ENCODE measurements at places on chromosomes 2 and 18.
A peak's percentile ranks its signal among the peaks of the same experiment; 100 is the strongest.

- DNase-seq, result no peak
Observed at GRCh38 chr2:104656571-104657163, 197.2 kb upstream of the POU3F3 start.

GRCh38 chr18:54423831-54424230 is 66.1 kb downstream of the C18orf54 start:
- no peak for DNase-seq

GRCh38 chr2:8309131-8309530 is 372.7 kb upstream of the ID2 start:
- no peak for DNase-seq

GRCh38 chr2:43206602-43207001 is 19.8 kb downstream of the ZFP36L2 start:
- no peak for DNase-seq

DNA sequence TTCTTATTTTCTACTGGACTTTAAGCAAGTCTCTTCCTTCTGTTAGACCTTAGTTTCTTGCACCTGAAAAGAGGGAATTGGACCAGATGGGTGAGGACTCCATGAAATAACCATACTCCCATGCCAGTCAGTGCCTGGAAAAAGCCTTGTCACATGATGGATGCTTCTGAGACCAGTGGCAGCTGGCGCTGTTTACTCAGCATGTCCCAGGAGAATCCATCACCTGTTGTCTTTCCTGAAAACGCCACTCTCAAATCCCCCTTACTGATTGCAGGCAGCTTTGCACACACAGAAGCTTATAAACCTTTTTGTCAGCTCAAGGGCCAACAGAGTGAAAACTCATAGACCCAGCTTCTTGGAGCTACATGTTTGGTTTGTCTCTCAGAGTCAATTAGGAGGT is 117.6 kb downstream of the POLE4 start:
- DNase-seq, result no peak

GRCh38 chr18:39491408-39491807 is 1925.8 kb upstream of the CELF4 start:
- DNase-seq, result no peak

DNA sequence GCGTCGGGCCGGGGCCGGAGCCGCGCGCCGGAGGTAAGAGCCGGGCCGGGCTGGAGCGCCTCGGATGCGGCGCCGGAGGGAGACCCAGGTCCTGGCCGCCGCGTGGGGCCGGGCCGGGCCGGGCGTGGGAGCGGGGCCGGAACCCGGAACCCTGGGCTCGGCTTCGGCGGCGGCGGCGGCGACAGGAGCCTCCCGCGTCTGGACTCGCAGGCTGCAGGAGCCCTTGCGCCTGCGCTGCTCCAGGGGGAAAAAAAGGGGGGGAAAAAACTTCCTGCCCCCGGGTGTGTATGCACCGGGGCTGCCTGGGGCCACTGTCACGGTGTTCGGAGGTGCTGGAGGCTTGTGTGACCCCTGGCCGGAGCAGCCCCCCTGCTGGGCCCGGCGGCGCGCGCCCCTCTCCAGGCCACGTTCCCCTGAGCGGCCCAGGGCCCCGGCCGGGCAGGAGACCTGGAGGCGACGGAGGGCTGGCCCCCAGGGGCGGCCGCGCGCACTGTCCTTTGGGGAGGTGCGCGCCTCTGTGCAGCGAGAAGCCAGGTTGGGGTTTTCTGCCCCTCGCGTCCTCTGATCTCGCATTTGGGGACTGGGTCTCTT is 864 bp downstream of the KLHL29 start:
- DNase-seq, result peak; percentile 25

DNA sequence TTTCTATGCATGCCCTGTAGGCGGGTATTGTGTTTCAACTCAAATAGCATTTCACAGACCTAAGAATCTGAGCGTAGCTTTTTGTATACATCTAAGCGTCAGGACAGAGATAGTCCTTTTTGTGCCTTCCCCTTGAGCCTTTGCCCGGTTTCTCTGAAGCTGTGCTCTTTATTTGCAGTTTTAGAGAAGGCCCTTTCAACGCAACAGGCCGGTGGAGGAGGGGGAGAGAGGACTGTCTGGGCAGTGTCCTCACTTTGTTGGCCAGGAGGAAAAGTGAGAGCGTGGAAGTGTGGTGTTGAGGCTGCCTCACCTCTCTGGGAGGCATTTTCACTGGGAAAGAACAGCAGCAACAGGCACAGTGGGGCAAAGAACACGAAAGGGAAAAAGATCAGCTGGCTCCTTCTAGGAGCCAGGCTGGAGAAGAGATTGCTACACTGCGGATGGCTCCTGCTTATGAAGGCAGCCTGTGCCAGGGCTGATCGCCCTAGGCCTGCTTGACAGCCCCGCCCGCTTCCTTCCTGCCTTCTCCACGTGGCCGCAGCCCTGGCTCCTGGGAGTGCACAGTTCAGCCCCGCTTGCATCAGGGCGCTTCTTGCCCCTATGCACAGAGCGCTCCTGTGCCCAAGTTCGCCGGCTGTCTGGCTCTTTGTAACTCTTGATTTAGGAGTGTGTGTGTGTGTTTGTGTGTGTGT is 195.6 kb upstream of the POU3F3 start:
- DNase-seq, result peak; percentile 11

GRCh38 chr2:97673915-97674283 is 4.4 kb downstream of the C2orf92 start:
- DNase-seq, result peak; percentile 81

DNA sequence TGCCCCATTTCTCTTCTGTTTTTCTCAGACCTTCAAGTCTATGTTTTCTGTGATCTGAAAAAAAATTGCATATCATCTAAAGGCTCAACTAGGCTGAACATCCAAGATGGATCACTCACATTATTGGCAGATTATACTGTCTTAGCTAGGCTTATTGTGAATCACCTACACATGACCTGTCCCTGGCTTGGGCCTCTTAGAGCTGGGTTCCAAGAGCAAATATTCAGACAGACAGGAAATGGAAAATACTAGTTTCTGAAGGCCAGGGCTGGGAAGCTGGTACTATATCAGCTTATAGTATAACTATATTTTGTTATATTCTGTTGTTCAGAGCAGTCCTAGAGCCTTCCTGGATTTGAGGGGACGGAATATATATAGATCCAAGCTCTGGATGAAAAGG is 90.3 kb downstream of the PIK3C3 start:
- DNase-seq, result no peak

DNA sequence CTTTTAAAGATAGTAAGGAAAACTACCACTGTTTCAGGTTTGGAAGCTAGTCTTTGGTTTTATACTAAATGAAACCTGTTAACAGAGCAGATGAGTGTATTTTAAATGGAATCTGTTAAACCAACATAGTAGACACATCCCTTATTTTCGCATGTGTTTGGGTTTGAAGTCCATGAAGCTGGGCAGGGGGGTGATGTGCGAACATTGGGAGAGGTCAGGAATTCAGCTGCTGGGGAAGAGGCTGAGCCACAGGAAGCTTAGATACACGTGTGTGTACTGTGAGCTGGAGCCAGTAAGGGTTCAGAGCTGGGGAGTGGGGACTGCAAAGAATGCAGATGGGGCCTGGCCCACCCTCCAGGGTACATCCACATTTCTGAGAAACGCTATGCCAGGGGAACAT is 176.9 kb downstream of the VAPA start:
- no peak for DNase-seq

GRCh38 chr2:238063414-238064189 is 2.8 kb downstream of the SCLY start:
- no peak for DNase-seq

GRCh38 chr2:202574541-202574940 is 60.2 kb upstream of the FAM117B start:
- no peak for DNase-seq

GRCh38 chr18:77016936-77017335 is 115.6 kb downstream of the MBP start:
- no peak for DNase-seq

- no peak for DNase-seq
Observed at GRCh38 chr2:64859312-64860212, 129.6 kb upstream of the SLC1A4 start.

DNA sequence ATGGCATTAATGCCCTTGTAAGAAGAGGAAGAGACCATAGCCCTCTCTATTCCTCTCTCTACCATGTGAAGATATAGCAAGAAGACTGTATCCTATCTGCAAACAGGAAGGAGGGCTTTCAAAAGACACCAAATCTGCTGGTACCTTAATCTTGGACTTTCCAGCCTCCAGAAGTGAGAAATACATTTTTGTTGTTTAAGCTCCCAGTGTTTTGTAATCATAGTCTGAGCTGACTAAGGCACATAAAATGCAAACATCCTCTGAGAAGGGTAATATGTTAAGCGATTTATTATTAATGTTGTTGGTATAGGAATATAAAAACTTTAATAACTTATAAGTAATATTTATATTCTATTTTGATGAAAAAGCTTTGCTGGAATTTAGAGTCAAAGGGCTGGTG is 559.8 kb downstream of the SUCLG1 start:
- no peak for DNase-seq

DNA sequence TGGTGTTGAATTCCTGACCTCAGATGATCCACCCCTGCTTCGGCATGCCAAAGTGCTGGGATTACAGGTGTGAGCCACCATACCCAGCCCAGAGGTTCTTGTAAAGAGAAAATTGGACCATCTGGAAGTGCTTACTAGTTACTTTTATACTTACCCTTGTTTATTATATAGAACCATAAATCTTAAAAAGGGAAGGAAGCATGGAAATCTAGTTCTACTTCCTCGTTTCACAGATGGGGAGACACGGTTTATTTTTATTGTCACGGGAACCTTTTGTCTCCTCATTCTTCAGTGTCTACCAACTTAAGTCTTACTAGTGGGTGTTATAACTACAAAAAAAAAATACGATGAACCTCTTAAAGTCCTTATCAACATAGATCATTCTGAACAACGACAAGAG is 45.8 kb upstream of the PDK1 start:
- no peak for DNase-seq
